ENCODE measurements at places on chromosomes 2 and 18.

- DNase-seq: no peak
Measured at GRCh38 chr2:225582355-225583116, 183.0 kb downstream of the NYAP2 start.

DNA sequence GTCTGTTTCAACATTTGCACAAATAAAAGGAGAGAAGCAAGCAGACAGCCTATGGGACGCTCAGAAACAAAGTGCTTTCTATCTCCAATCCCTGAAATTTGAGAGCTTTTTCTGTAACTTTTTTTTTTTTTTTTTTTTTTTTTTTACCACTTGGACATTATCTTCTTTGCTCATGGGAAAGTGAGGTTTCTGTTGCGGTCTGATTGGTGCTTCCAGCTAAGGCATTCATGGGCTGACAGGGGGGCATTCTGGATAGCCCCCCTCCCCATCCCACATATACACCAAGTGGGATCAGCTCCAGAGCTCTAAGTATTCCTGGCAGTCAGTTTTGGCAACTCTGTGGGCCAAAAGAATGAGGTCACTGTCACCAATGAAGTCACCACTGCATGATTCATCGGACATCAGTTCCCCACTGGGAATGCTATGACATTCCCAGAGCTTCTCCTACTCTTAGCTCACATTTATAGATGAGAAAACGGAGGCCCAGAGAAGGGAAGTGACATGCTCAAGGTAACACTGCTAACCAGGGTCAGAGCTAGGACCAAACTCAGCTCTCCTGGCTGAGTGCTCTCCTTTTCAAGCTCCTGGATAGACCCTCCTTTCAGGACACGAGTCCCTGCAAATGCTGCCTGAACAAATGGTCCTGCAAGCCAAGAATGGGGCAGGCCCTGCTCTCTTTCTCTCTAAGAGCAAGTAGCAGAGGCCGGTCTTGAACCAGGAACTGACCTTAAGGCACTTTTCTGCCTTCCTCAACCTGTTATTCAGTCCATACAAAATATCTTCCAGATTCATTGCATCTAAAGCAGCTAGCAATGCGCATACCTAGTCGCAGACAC is 61.3 kb downstream of the TMEM247 start:
- DNase-seq: no peak

- DNase-seq: no peak
Measured at GRCh38 chr18:63843008-63843407, 44.5 kb upstream of the SERPINB2 start.

GRCh38 chr18:48183613-48184012 is 225.6 kb downstream of the ZBTB7C start:
- no peak for DNase-seq

- DNase-seq: no peak
Measured at GRCh38 chr2:69143748-69144360, 130.9 kb downstream of the ANTXR1 start.

DNA sequence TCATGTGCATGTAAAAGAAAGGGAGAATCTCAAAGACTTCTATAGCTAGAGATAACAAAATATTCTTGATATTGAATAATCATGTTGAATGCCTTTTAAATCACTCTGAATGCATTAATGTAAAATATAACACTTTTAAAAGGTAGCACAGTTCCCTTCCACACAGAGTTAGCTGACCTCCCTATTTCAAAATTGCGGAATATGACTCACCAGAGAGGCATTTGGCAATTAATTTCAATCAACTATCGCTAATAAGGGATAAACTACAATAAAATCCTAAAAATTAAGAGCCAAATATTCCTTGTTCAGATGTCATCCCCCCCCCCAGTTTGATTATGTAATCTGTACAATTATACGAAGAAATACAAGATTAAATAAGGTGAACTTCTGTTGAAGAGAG is 29.3 kb downstream of the ZC3H15 start:
- no peak for DNase-seq

GRCh38 chr2:198523710-198524109 is 719.3 kb downstream of the PLCL1 start:
- DNase-seq: no peak

DNA sequence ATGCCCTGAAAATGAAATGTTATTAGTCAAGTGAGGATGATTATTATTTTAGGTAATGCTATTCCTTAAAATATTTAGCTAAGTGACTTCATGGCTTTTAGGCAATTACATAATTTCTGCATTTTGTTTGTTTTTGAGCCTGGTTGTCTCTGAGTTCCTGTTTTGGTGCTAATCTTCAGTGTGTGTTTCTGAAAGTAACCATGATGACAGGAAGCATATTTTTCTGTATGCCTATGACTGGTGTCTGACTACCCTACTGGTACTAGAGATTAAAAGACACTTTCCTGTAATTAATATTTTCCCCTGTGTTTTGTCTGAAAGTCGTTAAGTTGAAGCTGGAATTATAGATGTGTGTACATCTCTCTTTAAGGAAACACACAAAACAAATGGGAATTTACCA is 295.0 kb upstream of the SPRED2 start:
- DNase-seq: no peak

All from SHP77 (cell line).